Mesothelial cell of epicardium (in vitro differentiated cells): ENCODE measurements at places on chromosomes 6 and 20. TPM values are rescaled to one million over a fixed set of nuclear protein-coding genes. Genes with fewer than 3 reads are reported as not detected.

DNA sequence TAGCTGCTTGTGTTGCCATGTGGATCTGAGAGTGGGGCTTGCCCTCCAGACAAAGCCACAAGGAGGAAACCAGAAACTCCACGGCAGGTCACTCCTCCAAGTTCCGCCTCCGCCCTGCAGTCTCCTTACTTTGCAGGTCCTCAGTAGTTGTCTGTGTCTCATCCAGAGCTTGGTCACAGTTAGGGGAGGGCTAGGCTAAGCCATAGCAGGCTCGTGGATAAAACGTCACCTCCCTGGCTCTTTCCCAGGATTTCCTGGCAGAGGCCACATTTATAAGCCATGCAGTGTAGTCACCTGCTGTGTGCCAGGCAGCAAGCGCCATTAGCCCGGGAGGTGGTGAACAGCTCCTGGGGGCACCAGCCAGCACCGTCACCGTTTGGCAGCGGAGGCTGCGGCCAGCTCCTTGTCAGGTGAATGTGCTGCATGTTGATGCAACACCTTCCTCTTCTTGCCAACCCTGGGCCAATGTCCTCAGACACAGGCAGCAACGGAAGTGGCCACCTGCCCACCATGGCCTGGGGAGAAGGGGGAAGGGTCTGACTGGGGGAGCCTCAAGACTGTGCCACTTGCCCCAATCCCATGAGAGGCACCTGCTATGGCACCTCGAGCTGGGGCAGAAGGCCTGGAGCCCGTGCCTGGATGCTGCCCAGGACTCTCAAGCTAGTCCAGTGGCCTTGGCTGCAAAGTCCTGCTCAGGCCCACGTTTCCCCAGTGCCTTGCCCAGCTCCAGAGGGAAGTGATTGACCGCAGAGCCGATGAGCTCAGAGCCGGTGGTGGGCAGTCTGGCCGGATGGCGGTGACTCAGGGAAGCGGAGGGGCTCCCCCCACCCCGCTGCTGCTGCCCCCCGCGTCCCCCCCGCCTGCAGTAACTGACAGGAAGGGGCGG, 39.0 kb upstream of the SLCO4A1 start:
- no peak overlapping the region for H3K4me3 ChIP-seq
- DNase-seq: no peak
- H3K27ac ChIP-seq: no peak overlapping the region
- no peaks in the 10 kb centered on the region for H3K36me3 ChIP-seq
- peaks cover 51% of the 10 kb centered on the region for H3K27me3 ChIP-seq

GRCh38 chr6:11968241-11968806, 43.8 kb upstream of the HIVEP1 start:
- H3K27ac ChIP-seq: no peak overlapping the region
- H3K4me1 ChIP-seq: peaks cover 16% of the 10 kb centered on the region
- DNase-seq: no peak
- H3K27me3 ChIP-seq: no peaks in the 10 kb centered on the region

DNA sequence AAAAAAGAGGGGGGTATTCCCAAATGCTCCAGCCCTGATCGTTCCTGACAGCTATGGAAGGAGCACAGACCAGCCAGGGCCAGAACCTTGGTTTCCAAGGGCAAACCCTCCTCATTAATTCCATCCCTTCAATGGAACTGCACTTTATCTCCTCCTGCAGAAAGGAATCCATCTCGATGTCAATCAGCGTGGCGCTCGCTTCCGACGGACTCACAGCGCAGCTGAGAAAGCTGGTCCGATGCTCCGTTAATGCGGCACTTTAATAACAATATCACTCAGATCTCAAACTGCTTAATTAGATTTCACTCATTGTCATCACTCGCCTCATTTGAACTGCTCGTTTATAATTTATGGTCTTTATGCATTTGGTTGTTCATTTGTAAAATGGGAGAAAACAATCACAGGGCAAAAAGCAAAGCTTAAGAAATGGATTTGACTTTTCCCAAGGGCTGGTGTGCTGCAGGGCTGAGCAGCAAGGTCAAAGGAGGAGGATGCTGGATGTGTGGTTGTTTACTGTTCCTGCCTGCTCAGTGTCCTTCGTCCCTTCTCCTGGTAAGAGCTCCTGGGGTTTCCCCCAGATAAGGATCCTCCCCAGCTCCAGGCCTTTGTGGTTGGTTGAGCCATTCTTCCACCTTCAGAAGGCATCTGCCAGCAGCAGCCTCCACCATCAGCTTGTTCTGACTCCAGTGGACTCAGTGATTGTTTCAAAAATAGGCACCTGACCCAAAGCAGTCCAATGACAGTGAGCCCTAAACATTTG, 152.7 kb downstream of the ANKRD60 start:
- DNase-seq: no peak
- no peak overlapping the region for H3K4me3 ChIP-seq
- no peaks in the 10 kb centered on the region for H3K36me3 ChIP-seq
- H3K27me3 ChIP-seq: peaks cover 44% of the 10 kb centered on the region
- no peak overlapping the region for H3K27ac ChIP-seq
- H3K4me1 ChIP-seq: peaks cover 3% of the 10 kb centered on the region

DNA sequence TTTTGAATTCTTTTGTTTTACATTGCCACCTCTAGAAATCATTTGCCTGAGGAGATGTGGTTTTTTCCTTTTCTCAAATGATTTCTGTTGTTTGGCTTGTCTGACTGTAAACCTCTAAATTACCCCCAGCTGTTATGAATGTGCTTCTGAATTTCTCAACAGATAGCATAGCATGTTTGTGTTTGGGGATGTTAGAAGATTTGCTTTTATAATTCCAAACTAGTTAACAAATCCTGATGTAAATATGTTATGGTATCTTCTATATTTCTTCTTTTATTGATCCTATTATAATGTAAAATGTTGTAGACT, 31.6 kb upstream of the EZR start:
- DNase-seq: no peak
- H3K36me3 ChIP-seq: no peaks in the 10 kb centered on the region
- H3K27me3 ChIP-seq: no peaks in the 10 kb centered on the region
- no peak overlapping the region for H3K4me3 ChIP-seq
- peak overlapping the region; percentile 99 for H3K27ac ChIP-seq

The DEFB124 gene
- total RNA-seq: not detected in 3 replicates

The KIFC1 gene
- 30.1 to 31.3 TPM (median 30.3 TPM) in 3 replicates for total RNA-seq

The ZSWIM3 gene
- total RNA-seq: 3.7 to 4.6 TPM (median 4.4 TPM) in 3 replicates

- DNase-seq: no peak
- H3K27me3 ChIP-seq: peaks cover 31% of the 10 kb centered on the region
- no peaks in the 10 kb centered on the region for H3K4me1 ChIP-seq
- H3K4me3 ChIP-seq: no peak overlapping the region
Observed at GRCh38 chr20:43248341-43248740, 58.6 kb upstream of the PTPRT start.
